ENCODE measurements at places on chromosomes 1 and 21.

DNA sequence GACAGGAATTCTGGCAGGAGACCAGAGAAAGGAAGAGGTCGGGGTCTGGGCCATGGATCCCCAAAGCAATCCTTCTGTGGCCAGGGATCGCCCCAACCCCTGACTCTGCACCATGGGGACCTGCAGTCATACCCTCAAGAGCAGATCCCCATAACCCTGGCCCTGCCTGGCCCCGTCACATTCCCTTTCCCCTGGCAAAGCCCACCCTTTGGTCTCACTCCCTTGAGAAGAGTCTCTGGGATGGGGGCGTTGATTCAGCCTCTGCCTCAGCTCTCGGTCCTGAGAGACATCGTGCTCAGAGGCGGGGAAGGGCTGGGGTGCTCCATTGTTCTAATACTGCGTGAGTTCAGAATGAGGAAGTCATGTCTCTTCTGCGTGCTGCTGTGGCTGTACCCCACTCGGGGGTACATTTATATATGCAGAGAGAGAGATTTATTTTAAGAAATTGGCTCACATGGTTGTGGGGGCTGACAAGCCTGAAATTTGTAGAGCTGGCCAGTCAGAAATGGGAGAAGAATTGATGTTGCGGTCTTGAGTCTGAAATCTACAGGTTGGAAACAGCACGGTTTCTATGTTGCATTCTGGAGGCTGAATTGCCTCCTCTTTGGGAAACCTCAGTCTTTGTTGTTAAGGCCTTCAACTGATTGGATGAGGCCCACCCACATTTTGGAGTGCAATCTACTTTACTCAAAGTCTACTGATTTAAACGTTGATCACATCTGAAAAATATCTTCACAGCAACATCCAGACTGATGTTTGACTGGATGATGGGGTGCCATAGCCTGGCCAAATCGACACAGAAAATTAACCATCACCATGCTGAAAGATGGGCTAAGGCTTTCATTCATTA, 4.2 kb upstream of the PADI2 start:
- DNase-seq, result no peak

GRCh38 chr1:222926566-222926965, 111.7 kb downstream of the DISP1 start:
- no peak for DNase-seq

DNA sequence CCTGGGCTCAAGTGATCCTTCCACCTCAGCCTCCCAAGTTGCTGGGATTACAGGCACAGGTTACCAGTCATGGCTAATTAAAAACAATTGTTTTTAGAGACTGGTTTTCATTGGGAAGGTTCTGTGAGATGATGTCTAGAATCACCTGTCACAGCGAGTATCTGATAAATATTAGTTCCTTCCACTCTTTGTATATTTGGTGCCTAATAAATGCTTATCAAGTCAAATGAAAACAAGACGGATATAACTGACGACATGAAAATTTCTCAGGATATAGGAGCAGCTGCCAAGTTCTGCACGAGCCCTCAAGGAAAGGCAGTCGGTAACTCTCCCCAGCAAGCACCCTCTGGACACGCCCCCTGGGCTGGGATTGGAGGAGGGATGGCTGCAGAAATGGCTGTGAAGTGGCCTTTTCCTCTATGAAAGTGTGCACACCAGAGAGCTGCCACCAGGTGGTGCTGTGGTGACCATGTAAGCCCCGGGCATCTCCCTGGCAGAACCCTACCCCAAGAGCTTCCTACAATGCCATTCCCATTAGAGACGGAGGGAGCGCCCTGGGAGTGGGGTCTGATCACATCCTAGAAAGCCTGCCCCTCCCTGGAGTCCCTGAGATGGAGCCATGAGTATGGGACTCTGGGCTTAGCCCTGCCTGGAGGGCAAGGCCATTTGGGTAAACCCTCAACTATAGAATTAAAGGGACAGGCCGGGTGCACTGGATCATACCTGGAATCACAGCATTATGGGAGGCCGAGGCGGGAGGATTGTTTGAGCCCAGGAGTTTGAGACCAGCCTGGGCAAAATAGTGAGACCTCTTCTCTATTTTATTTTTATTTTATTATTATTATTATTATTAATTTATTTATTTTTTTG, 50.9 kb downstream of the HTR6 start:
- no peak for DNase-seq

GRCh38 chr1:35902671-35903070, 19.7 kb downstream of the AGO1 start:
- no peak for DNase-seq

DNA sequence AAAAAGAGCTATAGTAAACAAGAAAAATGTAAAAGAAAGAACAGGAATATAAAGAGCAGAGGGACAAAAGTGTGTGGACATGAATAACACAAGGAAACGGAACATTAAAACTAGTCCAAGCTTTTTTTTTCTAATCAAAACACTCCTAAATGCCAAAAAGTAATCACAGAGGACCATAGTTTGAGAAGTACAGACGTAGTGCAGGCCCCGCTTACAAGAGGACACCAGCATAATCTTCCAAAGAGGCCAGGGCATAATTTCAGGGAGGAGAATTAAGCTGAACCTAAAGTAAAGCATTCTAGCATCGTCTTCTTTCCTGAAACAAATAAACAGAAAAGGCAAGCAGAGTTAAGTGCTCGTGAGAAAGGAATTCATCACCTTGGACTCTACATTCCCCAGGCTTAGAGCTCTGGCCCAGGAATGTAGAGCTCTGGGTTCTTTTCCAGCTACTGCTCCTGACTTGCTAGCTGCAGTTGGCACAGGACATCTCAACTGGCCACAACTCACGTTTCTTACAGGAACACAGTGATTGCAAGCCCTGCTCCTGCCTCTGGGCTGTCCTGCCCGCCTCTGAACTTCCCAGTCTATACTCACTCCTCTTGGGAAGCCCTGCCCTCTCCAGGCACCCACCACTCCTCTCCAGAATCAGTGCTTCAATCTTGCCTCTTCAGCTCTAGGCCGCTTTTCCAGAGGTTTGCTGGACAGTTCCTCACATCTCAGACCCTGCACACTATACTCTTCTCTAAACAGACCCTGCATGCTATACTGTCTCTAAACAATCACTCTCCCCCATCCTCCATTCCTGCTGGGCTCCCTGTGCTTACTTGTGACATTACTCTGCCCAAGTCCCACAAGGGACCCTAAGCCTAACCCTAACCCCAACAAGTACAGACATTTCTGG, 9.8 kb downstream of the RGS8 start:
- no peak for DNase-seq

DNA sequence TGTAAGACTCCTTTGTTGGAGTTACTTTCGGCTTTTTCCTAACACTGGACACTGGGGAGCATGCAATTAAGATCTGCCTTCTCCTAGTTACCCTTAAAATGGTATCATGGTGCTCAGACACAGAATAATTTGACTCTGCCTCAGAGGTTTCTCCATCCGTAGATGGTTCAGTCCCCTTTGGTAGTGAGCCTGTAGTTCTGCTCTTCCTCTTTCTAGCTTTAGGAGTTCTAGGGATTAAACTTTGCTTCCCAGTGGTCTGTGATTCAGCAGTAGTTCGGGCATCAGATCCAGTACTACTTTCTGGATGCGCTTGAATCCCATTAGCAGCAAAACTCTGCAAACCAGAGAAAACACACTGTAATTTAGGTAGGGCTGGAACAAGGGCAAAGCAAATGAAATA, 1.5 kb downstream of the DNTTIP2 start:
- no peak for DNase-seq
